ENCODE measurements at places on chromosomes 4 and X.

DNA sequence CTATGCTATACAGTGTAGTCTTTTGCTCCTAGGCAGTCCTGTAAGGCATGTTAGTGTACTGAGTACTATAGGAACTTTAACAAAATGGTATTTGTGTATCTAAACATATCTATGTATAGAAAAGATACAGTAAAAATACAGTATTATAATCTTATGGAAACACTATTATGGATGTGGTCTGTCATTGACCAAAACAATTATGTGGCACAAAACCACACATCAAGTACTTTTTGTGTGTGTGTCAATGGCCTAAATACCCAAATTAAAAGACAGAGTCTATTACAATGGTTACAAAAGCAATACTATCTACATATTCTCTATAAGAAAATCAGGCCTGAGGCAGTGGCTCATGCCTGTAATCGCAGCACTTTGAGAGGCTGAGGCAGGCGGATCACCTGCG, 610.2 kb upstream of the NDST4 start:
- DNase-seq, result no peak

GRCh38 chr4:154677923-154678322, 65.5 kb upstream of the FGG start:
- no peak for DNase-seq

DNA sequence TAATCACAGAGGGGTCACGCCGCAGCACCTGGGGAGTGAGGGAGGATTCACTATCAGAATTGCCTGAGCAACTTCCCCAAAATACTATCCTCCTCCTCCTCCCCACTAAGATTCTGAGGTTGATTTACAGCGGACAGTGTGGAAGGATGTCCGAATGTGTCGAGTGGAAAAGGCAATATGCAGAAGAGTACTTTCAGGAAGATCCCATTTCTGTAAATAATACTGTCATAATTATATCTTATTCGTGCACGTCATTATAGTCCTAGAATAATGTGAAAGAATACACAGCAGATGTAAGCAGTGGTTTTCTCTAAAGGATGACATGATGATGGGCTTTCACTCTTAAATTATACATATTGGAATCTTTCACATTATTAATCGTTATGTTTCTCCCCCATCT, 149.8 kb upstream of the NOCT start:
- no peak for DNase-seq

GRCh38 chr4:175823015-175823742, 11.1 kb upstream of the GPM6A start:
- DNase-seq, result no peak

- no peak for DNase-seq
These were observed 10.4 kb downstream of the ADAMTS3 start for GRCh38 chr4:72558655-72559054.

DNA sequence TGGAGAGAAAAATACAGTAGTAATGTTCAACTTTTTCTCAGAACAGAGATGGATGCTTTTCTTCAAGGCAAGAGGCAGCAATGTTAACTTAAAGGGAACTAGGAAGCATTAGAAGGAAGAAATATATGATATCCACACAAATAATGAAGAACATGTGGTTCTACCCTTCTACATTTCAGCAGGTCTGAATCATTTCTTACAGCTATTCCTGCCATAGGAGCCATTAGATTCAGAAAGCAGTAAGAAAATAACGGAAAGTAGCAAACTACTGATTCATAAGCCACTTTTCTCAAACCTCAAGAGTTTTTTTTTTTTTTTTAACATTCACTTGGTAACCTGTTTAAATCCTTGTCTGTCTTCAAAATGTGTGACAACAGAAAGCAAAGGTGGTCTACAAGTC, 1251.6 kb upstream of the AGA start:
- DNase-seq, result no peak

- DNase-seq, result no peak
These were observed 3.4 kb downstream of the SAT1 start for GRCh38 chrX:23786268-23786815.

GRCh38 chrX:133332737-133333136, 82.6 kb downstream of the GPC4 start:
- DNase-seq, result no peak

DNA sequence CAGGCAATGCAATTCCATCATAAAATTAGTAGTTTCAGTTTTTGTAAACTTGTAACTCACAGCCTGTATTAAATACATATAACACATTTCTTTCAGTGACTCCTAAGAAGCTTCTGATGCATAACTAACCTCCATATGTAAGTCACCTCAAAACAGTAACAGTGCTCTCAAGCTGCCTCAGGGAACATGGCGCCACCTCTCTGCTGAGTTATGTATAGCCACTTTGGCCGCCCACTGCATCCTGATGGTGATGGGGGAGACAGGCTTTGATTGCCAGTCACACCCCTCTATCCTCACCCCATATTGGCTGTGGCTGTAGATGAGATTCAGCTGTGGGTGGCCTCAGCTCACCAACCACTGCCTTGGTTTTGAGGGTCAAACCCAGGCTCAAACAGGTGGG, 54.3 kb downstream of the LRBA start:
- no peak for DNase-seq

GRCh38 chr4:81715757-81716156, 244.1 kb upstream of the RASGEF1B start:
- DNase-seq, result no peak

DNA sequence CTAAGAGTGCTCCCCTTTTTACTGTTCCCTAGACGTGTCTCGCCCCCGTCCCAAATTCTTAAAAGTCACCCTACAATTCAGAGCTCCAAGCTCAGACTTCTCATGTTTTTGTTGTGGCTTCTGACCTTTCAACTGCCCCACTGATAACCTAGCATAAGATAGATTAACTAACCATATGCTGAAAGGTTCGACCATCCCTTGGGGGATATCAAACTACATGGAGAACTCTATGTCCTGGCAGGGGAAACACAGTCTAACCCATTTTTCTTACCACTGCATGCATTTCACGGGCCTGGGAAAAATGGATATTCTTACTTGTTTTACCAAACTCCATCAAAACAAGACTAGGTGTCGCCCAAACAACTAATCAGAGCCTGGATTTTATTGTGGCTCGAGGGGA, 236.4 kb upstream of the MID1 start:
- no peak for DNase-seq

DNA sequence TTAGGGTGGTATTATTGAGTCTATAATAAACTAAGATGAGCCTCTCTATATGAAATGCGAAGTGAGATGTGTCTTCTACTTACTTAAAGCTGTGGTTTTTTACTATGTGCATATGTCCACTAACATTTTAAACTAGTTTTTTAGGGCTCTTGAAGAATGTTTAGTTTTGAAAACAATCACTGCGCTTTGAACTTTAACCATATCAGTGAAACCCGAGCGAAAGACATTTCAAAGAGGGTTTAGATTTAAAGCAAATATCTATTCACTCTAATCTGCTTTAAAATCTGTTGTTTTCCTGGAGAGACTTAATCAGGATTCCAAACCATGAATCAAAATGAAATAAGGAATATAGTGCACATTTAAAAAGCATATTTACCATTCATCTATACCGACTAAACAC, 24.8 kb upstream of the SLC7A11 start:
- DNase-seq, result no peak

- no peak for DNase-seq
These were observed 19.1 kb upstream of the SETD7 start for GRCh38 chr4:139575072-139575471.

GRCh38 chr4:26124753-26125321, 196.0 kb upstream of the RBPJ start:
- no peak for DNase-seq

DNA sequence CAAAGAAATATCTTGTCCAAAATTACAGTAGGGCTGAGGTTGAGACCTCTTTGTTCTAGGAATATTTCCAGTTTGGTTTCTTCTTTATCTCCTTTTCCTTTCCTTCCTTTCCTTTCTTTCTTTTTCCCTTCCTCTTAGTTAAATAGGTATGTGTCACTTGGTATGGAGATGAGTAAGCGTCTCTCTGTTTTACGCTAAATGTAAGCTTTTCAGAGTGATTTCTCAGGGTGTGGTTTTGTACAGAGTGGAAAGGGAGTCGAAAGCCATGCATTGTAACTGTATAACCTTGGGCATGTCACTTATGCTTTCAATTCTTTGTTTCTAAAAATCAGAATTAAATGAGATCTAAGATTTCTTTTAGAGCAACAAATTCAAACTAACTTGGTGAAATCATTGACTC, 54.8 kb downstream of the TLL1 start:
- DNase-seq, result no peak

DNA sequence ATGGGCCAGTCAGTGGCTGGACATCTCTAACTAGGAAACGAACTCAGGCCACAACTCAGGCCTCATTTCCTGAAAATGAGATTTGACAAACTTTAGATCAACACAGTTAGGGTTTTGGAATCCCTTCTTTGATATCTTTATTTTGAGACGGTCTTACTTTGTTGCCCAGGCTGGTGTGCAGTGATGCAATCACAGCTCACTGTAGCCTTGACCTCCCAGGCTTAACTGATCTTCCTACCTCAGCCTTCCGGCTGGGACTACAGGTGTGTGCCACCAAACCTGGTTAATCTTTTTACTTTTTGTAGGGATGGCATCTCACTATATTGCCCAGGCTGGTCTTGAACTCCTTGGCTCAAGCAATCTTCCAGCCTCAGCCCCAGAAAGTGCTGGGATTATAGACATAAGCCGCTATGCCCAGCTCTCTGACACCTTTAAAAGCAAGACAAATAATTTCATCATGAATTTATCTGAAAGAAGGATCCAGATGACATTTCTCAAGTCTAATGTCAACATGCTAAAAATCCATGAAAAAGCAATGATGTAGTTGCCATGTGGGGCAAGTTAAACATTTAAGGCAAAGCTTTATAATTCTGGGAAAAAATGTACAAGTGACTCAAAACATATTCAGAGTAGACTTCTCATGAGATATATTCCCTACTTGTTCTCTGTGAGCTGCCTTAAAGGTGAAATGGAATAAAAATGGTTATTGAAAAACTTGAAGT, 89.1 kb upstream of the CBR4 start:
- no peak for DNase-seq

DNA sequence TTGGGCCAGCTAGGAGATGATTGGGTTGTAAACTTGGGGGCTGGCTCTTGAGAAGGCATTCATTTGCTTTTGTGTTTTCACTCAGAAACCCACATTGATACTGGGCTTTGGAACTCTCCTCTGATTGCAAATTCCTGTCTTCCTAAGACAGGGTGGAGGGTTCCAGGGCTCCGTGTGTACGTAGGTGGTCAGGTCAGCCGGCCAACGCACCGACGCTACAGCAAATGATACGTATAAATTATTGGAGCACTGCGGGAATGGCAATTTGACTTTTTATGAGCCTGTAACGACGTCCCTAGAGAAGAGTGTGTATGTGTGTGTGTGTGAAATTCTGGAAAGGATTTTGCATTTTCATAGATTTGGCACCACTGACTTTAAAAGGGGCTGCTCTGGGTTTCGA, 236.9 kb downstream of the SHOX start:
- no peak for DNase-seq

DNA sequence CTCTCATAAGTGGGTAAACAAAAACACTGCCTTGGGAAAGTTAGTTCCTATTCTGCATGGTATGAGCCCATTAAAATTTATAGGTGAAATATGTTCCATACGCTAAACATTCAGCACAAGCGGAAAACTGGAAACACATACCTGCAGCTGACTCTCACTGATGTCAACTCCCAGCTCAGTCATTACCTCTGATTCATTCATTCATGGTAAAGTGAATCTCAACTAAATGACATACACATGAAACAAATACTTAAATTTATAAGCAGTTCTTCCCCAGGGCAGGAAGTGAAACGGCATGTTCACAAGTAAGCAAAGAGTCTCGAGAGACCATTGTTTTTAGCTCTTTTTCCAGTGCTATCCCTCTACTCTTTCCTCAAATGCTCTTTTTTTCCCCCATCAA, 1.6 kb downstream of the SLC10A6 start:
- DNase-seq, result no peak

DNA sequence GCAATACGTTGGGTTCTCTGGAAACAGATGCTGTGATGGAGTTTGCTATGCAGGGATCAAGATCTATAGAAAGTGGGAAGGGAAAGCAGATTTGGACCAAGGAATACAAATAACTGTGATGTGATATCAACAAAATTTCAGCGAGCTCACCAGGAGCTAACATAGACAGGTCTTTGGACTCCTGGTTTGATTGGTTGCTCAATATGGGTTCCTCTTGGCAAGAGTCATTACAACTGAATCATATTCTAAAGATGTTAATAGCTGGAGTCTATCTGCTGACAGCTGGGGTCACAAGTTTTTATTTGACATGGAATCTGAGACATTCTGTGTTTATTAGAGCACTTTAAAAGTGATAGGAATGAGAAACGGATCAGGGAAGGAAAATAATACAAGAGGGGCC, 637.6 kb upstream of the GNPDA2 start:
- DNase-seq, result no peak

GRCh38 chr4:184475096-184475461, 729 bp upstream of the IRF2 start:
- DNase-seq, result peak; percentile 80
